Activated naive CD4-positive, alpha-beta T cell treated with anti-CD3 and anti-CD28 coated beads, Interleukin-2, amount 50 U/mL, for 72 hours (primary cell): ENCODE measurements at places on chromosomes 4 and X. TPM values are rescaled to one million over a fixed set of nuclear protein-coding genes. Genes with fewer than 3 reads are reported as not detected.

Gene FMR1NB
- not detected for total RNA-seq

Gene MAMLD1
- 0.96 TPM for total RNA-seq

Gene ANK2
- 1.0 TPM for total RNA-seq

Gene PRRG3
- total RNA-seq, result not detected

Gene DUSP21
- not detected for total RNA-seq

Gene SLC16A2
- 2.2 TPM for total RNA-seq
